ENCODE measurements at places on chromosomes 6 and 20.

- DNase-seq: no peak
Measured at GRCh38 chr6:55875400-55875799, at the start of gene BMP5. BMP5 (minus strand) TSS chr6:55875590; CDS start chr6:55874865, 725 bp downstream.

- DNase-seq: no peak
Measured at GRCh38 chr6:21384216-21384615, 209.3 kb upstream of the SOX4 start.

- no peak for DNase-seq
Measured at GRCh38 chr6:132084811-132085509, 133.8 kb upstream of the CCN2 start.

GRCh38 chr6:11653028-11653583 is 115.6 kb downstream of the TMEM170B start:
- no peak for DNase-seq

- no peak for DNase-seq
Measured at GRCh38 chr6:44712353-44713111, 325.0 kb downstream of the CDC5L start.

GRCh38 chr20:63828545-63828944 is 2.5 kb downstream of the ZBTB46 start:
- DNase-seq: no peak

DNA sequence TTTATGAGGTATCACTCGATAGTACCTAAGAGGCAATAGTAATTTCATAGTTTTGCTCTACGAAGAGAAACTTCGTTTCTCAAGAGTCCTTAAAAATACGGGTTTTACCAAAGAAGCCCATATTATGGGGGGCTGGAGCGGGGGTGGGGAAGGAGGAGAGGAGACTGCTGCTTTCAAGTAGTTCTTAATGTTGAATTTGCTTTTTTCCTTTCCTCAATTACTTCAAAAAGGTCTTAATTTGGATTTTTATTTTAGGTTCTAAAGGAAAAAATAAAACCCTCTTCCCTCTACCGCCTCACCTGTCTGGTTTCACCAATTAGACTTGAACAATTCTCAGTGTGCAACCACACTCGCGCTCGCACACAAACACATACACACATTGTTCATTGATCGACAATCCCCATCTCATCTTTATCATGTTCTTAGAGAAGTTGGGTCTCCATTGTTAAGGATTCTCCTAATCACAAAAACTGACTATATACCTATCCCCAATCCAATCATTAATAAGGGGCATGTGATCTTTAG is 97.2 kb downstream of the HFE start:
- DNase-seq: no peak

GRCh38 chr6:140729521-140729920 is 1355.1 kb upstream of the CITED2 start:
- no peak for DNase-seq

DNA sequence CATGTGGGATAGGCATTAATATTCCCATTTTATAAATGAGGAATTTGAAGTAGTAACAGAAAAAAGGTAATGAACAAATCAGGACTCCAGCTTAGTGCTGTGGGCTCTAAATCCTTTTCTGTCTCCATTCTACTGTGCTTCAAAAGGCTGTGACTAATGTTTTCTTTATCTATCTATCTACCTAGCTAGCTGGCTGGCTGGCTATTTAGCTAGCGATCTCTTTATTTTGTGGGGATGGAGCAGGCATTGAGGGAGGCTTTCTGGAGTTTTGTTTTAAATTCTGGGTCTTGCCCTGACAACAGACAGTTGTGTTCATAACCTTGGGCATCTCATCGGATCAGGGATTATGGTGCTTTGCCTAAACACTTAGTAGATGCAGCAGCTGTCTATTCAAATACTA is 139.2 kb downstream of the SOX4 start:
- no peak for DNase-seq

DNA sequence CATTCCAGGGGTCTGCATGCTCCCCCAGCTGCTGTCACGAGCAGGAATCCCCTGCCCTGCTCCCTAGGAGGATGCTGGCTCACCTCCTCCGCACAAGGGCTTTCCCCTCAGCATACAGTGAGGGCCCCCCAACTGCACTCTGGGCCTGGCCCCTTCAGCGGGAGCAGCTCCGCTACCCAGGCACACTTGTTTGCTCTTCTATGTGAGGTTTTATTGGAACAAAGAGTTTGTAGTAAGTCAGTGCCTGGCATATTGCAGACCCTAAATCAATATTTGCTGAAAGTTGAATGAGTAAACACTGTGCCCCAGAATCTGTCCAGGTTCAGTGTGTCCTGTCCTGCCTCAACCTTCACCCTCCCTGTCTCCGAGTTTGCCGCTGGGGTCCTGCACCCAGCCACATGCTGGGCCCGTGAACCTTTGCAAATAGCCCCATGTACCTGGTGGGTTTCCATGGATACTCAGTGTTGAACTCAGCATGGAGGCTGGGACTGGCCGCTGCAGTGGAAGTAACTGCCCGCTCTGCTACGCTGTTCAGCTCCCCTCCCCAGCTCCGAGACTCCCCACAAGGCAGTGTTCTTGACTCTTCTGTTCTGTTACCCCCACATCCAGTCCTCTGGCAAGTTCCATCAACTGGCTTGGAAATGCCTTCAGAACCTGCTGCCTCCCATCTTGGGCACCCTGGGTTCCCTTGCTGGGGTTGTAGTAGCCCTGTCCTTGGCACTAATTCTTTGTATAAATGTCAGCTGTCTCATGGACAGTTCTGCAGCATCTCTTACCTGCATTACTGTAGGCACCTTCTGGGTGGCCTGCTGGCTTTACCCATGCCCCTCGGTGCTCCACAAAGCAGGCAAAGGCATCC is 15.7 kb downstream of the SLC22A1 start:
- no peak for DNase-seq

DNA sequence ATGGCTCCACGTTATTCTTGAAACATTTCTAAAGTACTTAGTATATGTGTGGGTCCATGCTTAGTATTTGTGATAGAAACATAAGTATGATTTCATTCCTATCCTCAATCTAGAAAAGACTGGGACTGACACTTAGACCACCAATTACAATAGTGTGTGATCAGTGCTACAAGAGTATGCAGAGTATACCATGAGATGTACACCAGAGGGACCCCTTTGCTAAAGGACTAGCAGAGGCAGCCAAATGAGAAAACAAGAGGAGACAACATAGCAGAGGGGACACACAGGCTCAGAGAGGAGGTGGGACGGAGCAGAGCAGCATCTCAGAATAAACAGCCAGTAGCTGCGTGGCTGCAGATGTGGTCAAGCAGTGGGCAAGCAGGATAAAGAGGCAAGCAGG is 21.0 kb downstream of the RMND1 start:
- DNase-seq: no peak

DNA sequence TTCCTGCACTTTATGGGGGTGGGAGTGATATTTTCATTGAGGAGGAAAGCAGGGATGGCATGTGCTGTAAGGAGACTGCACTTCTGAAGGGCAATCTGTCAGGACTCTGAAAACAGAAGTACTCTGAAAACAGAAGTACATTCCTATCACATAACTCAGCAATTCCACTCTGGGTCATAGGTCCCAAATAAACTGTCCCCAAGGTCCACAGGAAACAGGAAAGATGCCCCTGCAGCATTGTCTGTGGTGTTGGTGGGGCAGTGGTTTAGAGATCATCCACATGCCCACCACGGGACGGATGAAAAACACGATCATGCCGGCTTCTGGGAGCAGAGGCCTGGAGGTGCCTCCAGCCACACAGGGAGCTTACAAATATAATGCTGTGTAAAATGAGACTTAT is 150.3 kb downstream of the OTOR start:
- no peak for DNase-seq

- no peak for DNase-seq
Measured at GRCh38 chr20:46663531-46663930, 12.3 kb upstream of the SLC13A3 start.

DNA sequence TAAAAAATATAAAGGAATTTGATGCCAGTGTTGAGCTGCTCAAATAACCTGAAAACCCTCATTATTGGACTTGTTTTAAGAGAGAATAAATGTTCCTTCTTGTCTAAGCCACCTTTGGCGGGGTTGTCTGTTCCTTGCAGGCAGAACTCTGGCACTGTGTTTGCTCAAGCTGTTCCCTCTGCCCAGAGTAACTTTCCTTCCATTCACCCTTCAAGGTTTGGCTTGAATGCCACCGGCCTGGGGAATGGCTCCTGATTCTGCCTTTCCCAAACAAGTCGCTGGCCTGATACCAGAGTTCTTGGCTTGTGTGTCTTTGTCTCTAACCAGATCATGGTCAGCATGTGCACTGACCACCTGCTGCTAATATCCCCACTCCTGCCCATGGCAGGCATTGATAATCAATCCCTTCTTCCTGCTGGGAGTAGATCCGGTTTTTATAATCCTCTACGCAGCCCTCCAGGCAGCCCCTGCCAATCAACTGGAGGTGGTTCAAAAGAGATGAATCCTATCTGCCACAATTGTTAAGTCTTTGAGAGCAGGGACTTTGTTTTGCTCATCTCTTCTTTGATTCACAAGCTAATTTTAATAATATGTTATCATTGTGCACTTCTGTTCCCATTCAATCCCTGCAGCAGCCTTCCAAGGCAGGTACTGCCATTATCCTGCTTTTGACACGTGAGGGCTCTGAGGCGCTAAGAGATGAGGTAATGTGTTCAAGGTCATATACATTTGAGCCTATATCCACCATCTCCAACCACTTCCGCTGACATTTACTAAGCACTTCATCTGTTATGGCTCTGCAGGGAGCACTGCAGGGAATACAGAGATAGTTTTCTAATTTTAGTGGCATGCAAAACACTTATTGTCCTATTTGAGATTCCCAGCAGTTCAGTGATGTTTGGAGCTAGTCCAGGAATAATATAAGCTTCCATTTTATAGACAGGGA is 3.1 kb upstream of the CCM2L start:
- DNase-seq: no peak

DNA sequence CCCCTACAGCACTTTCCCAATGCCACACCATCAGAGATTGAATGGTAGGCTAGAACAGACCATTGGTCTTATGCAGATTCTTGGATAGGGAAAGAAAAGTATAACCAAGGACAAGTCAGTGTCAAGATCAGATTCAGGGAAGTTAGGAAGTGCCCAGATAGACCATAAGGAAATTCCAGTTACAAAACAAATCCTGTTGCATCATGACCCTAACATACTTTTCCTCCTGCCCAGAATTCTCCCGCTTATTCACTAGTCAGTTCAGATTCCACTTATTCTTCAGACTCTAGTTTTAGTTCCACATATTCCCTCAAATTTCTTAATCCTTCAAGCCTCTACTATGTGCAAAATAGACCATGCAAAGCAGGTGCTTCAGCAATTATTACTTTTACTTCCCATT is 20.7 kb downstream of the METTL24 start:
- DNase-seq: no peak

DNA sequence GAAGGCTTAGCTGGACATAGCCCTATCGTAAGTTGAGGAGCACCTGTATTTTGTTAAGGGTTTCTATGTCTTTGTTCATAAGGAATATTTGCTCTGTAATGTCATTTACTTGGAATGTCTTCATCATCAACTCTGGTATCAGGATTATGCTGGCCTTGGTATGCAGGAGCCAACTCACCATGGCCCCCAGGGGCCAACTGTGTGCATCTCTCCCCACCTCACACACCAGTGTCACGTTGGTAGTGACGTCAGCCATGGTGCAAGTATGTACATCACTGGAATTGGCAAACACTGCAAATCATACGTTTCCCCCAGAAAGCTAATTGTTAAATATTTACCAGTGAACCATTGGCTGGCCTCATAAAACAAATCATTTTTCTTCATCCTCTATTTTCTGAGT is 70.8 kb downstream of the YTHDF1 start:
- no peak for DNase-seq

GRCh38 chr6:163724196-163724595 is 309.7 kb downstream of the QKI start:
- no peak for DNase-seq
